ENCODE measurements at places on chromosomes 3 and 15.

- no peak for DNase-seq
Observed at GRCh38 chr3:45582430-45582829, 12.1 kb upstream of the LIMD1 start.

GRCh38 chr3:23246651-23247050 lies 43.5 kb downstream of the UBE2E2 start:
- DNase-seq = no peak

GRCh38 chr3:9037144-9037711 lies 74.0 kb upstream of the RAD18 start:
- DNase-seq = no peak

GRCh38 chr15:69092159-69092558 lies 68.3 kb upstream of the GLCE start:
- DNase-seq = no peak

GRCh38 chr3:50256978-50257890 lies 11.7 kb upstream of the SEMA3B start:
- DNase-seq = no peak

GRCh38 chr15:44045217-44045616 lies 149.9 kb downstream of the FRMD5 start:
- no peak for DNase-seq

DNA sequence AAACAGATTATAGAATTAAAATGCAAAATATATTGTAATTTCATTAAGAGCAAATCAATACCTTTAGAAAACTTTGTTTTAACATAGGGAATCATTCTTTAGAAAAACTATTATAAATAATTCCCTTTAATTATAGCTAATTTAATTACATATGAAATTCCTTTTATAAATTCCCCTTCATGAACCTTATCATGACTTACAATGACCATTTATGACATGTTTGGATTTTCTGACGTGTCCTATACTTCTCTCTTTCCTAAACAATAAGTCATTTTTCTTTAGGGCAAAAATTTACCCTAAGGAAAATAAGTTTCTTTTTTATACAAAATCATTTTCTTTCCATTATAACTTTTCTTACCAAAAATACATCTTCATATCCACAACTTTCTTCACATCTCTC lies 37.8 kb downstream of the PRR20G start:
- DNase-seq = no peak

GRCh38 chr3:177567833-177568232 lies 370.6 kb upstream of the TBL1XR1 start:
- no peak for DNase-seq

DNA sequence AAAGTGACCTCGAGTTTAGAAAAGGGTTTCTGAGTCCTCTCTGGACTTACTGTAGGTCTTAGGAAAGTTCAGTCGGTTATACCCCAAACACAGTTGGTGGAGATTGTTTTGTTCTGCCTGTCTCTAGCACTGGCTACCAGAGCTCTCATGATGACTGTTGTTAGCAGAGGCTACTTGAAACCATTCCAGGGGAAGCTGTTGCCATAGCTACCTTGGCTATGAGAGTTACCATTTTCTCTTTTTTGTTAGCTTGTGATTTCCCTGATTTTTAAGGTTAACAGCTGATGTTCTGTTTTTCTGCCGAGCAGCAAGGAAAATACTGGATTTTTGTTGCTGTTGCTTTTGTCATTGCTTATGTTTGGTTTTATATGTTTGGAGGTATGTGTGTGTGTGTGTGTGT lies 26.7 kb downstream of the ABHD2 start:
- DNase-seq = no peak

GRCh38 chr15:91335702-91336101 lies 235.6 kb downstream of the SV2B start:
- DNase-seq = no peak

- DNase-seq = no peak
Observed at GRCh38 chr3:136954251-136954650, 3.5 kb upstream of the IL20RB start.

DNA sequence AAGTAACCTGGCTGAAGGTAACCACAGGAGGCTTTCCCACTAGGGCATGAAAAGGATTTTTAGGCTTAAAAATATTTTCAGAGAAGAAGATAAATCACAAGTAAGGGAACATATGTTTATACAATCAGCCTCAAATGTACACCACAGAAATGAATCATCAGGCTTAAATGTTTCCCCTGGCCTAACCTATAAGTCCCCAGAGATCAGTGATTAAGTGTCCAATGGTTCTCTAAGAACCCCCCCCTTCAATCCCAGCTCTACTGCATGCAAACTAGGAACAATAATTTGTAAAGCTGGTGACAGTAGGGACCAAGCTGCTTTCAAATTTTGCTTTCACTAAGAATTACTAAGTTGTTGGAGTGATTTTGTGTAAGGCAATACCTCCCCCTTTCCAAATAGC lies 431.6 kb upstream of the LMCD1 start:
- no peak for DNase-seq

DNA sequence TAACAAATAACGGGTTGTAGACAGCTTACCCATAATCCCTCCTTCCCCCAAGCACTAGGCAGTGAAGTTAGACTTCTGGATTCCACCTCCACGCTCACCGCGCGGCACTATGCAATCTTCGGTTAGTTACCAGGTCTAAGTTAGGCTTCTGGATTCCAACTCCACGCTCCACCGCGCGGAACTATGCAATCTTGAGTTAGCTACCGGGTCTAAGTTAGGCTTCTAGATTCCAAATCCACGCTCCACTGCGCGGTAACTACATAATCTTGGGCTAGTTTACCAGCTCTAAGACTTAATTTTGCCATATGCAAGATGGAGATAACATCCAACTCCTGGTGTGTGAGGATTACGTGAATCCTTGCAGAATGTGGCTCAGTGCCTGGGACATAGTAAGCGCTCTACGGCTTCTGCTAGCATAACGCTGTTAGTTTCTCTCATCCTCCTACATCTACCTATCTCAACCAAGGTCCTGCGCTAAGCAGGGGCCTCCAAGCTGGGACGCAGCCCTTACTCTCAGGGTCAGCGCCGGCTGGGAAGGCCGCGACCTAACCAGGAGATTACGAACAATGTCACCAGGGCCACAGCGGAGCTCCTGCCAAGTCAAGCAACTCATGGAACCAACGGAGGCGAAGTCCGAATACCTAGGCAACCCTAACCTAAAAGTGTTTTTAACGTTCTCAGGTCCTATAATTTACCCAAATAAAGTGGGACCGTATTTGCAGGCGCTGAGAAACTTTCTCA lies 497 bp upstream of the RPLP1 start:
- DNase-seq = no peak

GRCh38 chr15:85525755-85526154 lies 145.4 kb downstream of the AKAP13 start:
- no peak for DNase-seq

DNA sequence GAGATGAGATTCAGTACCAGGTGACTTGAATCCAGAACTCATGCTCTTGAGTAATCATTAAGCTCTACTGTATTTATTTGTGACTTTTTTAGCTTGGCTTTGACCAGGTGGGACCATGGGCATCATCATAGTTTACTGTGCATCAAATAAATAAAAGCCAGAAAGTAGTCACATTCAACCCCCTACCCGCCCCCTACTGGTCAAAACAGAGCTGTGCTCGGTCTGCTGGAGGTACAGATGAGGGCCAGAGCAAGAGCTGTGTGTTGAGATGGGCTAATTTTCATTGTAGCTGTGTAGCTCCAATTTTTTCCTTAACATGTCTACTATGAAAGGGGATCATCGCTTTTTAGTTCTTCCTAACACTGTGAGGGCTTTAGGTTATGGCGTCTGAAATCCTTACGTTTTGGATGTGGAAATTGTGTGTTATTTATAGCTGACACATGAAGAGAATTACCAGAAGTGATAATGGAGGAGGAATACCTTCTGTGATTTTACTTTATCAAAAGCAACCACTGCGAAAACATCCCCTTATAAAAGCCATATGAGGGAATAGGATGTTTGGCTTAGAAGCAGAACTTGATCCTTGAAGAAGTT lies 375.1 kb downstream of the PTPRG start:
- DNase-seq = no peak

- no peak for DNase-seq
Observed at GRCh38 chr3:48896936-48897335, 1.7 kb downstream of the SLC25A20 start.

- DNase-seq = no peak
Observed at GRCh38 chr15:68389936-68390817, 41.8 kb downstream of the ITGA11 start.

GRCh38 chr3:115611630-115612029 lies 11.7 kb upstream of the GAP43 start:
- no peak for DNase-seq

DNA sequence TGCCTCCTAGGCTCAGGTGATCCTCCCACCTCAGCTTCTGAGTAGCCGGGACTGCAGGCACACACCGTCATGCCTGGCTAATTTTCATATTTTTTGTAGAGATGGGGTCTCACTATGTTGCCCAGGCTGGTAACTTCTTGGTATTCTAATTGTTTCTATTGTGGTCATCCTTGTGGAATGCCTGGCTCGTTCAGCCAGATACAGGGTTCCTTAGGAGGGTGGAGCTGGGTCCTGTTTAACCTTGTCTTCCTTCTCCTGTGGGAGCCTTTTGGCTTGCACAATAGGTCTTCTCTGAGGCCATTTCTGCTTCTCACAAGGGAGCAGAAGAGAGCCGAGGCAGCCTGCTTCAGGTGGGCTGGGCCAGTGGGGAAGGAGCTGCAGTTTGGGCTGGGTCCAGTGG lies 15.7 kb downstream of the PLEKHO2 start:
- DNase-seq = no peak

- DNase-seq = no peak
Observed at GRCh38 chr3:23201154-23201838, 1.8 kb upstream of the UBE2E2 start.

GRCh38 chr3:15809313-15809712 lies 11.5 kb upstream of the ANKRD28 start:
- no peak for DNase-seq

GRCh38 chr15:54550954-54551353 lies 572.7 kb downstream of the UNC13C start:
- DNase-seq = no peak

GRCh38 chr3:24490151-24490550 lies 4.5 kb downstream of the THRB start:
- no peak for DNase-seq

DNA sequence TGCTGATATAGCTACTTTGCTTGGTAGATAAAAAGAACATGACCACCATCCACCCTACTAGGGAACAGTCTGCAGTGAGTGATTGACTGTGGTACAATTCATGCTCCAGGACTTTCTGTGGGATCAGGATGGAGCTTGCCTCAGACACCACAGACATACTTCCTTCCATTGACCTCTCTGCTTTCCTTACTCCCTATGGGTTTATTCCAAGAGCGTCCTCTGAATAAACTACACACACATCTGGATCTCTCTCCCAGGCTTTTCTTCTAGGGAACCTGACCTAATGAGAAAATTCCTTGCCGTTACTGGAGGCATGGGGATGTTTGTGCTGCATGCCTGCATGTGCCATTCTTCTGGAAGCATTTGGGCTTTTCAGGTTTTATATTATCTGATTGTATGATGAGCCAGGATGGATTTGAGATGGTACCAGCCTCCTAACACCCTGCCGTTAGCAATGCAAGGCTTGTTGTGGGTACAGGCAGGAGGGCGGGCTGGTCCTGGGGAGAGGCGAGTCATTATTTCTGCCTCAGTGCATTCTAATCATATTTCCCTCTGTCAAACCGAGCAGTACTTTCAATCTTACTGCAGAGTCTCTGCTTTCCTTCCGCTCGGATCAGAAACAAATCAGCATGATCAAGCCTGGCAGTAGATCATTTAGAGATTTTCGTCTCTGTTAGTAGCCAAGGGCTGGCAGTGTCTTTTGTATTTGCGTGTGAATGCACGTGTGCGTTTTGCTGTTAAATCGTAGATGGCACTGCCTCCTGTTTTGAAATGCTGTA lies 279.2 kb downstream of the PDCD6IP start:
- no peak for DNase-seq

DNA sequence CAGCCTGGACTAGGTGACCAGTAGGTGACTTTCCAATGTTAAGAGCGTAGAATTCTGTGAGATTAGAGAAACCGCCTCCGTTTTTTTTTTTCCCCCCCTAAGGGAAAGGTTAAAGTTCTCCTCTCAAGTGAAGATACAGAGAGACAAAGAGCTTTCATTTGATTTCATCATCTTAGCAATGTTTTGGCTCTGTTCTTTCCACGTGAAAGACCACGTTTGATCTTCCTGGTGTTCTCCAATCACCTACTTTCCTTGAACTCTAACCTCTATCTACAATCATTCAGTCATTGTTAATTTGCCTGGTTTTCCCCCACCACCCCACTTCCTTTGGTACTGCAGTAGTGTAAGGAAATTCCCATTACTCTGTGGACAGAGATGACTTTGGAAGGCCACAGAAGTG lies 36.9 kb upstream of the CLRN1 start:
- no peak for DNase-seq

DNA sequence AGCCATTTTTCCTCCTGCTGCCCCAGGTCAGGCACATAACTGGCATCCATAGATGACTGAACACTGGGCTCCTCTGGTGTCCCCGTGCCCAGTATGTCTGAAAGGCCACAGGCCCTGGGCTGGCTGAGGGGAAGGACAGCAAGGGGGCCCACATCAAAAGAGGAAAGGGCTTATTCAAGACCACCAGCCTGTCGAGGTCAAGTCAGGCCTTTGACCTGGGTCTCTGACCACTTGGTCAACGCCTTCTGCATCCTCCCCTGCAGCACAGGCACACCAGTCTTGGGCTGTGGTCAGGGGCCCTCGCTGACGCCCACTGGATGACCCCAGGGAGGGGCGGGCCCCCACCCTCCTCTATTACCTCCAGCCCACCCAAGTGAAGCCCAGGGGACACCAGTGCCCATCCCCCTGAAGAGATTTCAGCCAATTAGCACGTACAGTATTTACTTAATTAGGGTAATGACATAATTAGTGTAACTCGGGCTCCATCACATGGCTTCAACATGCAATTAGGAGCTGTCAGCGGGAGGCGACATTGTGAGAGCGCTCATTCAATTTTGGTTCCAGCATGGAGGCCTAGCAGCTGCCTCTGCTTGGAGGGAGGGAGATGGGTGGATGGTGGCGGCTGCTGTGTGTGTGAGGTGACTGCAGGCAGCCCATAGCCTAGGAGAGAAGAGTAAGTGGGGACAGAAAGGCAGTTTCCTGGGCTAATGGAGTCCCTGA lies 13.5 kb upstream of the DNAH1 start:
- no peak for DNase-seq

- DNase-seq = no peak
Observed at GRCh38 chr15:63599401-63600000, 2.3 kb downstream of the FBXL22 start.

DNA sequence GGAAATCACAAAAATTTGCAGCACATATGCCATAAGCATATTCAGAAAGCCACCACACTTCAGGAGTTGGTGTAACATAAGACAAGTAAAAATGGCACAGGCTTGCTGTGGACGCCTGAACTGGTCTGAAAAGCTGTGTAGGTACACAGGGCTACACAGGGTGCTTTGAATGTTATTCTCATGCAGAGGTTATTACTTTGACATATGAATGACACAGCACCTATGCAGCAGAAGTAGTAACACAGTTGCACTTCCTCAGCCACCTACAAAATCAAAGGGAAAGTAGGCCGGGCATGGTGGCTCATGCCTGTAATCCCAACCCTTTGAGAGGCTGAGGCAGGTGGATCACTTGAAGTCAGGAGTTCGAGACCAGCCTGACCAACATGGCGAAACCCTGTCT lies 54.5 kb downstream of the OSBPL10 start:
- no peak for DNase-seq
